AG20443 (cell line): ENCODE measurements at places on chromosomes 4 and X.

DNA sequence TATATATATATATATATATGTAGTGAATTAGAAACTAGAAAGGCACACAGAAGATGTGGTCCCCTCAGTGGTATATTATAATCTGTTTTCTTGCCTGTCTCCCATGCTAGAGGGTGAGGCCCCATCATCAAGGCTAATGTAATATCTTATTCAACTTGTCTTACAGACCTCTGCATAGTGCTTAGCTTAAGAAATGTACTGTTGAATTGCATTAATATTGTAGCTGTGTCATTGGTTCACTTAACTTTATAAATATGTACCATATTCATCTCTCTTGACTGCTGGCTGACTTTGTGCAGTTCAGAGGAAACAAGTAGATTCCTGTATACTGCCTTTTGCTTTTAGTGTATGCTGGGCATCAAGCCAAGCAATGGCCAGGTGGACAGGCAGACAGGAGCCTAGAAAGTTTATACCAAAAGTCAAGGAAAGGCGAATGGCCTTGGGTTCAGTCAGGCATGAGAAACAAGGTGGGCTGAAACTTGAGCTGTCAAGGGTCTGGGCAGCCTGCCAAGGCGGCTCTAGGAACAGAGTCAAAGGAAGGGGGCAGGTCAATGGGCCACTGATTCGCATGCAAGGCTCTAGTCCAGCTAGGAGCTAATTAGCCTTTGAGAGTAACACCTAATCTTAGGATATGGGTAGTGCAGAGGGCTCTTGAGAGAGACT, 78.8 kb upstream of the LEF1 start:
- DNase-seq = no peak

DNA sequence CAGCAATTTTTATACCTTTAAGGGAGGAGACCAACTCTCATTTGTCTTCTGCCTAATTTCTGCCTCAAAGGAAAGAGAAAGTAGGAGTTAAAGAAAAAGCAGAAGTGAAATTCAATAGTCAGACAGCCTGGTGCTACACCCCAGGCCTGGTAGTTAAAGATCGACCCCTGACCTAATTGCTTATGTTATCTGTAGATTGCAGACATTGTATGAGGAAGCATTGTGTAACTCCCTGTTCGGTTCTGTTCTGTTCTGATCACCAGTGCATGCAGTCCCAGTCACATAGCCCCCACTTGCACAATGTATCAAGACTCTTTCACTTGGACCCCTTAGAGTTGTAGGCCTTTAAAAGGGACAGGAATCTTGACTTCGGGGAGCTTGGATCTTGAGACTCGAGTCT, 335.9 kb upstream of the AR start:
- DNase-seq = no peak

DNA sequence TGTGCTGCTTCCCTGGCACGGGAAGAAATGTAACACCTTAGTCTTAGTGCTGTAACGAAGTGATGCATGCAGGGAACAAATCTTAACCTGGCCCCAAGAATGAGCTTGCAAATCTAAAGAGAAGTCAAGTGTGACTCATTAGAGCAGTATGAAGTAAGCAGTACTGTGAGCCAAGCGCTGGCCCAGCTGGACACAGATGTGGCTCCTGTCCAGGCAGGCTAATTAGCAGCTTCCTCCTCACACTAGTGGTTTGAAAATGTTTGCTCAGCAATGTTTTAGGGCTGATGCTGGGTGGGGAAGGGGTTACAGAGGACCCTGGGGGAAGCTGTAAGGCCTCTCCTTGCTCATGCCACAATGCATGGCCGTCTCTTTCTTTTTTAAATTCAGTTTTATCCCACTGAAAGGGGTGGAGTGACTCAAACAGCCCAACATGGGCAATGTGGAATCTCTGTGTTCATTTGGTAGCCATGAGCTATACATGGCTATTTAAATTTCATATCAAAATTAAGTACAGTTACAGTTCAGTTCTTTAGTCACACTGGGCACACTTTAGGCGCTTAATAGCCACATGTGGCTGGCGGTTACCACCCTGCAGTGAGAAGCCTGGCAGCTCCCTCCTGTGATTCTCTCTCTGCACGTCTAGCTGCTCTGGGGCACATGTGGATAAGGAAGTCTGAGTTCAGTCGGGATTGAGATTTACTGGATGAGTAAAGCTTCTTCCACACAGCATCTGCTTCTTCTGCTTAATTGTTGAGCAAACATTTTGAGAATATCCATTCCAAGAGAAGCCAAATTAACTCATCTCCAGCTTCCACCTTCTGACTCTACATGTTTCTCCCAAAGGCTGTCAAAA, 48.8 kb downstream of the MAP7D2 start:
- peak; percentile 79 for DNase-seq

DNA sequence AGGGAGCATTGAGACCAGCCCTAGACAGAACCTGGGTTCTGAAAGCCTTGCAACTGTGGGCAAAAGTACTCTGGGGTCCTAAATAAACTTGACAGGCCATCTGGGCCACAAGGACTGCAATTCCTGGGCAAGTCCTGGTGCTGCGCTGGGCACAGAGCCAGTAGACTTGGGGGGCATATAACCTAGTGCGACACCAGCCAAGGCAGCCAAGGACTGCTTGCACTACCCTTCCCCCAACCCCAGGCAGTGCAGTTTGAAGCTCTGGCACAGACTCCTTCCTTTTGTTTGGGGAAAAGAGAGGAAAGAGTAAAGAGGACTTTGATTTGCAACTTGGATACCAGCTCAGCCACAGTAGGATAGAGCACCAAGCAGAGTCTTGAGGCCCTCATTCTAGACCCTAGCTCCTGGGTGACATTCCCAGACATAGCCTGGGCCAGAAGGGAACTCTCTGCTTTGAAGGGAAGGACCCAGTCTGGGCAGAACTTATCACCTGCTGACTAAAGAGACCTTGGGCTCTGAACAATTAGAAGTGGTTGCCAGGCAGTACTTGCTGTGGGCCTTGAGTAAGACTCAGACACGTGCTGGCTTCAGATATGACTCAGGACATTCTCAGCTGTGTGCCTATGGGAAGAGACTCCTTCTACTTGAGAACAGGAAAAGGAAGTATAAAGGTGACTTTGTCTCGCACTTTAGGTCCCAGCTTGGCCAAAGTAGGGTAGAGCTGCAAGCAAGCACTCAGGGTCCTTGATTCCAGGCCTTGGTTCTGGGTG, 522.8 kb downstream of the GLUD2 start:
- no peak for DNase-seq

- DNase-seq = peak; percentile 43
Measured at GRCh38 chrX:152640034-152640818, 2.5 kb downstream of the GABRQ start.

DNA sequence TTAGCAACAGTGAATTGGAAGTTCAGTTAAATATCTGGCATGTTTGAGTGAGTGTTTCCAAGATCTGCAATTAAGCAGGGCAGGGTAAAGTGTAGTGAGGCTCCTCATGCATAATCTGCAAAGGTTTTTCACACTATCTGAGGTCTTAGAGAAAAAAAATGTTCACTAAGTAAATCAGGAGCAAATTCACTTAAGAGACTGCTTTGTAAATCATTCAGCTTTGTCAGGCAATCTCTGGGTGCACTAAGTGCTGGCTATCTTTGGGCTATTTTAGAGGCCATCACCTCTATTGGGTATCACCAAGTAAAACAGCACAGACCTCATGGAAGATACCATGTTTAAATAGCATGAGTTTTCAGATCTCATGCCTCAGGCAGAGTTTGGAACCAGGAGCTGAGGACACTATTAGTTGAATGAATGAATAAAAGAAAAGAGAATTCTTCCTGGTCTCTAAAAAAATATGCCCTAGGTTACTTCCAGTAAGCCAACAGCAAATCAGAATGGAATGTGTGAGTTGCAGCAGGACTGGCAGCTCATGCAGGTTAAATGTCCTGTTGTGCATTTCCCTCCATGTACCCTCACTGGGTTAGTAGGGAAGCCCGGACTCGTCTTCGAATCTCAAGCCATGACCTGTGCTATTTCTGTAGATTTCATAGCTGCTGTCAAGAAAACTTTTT, 195.3 kb downstream of the KCNIP4 start:
- DNase-seq = no peak

GRCh38 chr4:55136634-55137033, 11.2 kb upstream of the KDR start:
- no peak for DNase-seq

- no peak for DNase-seq
Measured at GRCh38 chr4:15754323-15754722, 23.8 kb upstream of the CD38 start.

DNA sequence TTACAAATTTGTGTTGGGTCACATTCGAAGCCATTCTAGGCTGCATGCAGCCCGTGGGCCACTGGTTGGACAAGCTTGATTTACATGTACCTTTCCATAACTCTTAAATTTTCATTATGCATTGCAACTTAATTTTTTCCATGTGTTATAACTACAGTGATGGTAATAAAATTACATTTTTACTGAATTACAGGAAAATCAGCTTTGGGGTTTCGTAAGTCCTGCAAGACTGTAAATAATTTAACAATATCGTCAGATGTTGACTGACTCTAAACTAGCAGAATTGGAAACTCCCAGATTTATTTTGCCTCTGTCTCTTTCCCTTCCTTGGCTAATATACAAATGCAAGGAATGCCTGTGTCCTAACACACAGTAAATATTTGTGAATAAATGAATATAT, 88.0 kb upstream of the RAPGEF2 start:
- peak; percentile 29 for DNase-seq

- DNase-seq = no peak
Measured at GRCh38 chr4:165680821-165681220, 192.2 kb upstream of the TLL1 start.

DNA sequence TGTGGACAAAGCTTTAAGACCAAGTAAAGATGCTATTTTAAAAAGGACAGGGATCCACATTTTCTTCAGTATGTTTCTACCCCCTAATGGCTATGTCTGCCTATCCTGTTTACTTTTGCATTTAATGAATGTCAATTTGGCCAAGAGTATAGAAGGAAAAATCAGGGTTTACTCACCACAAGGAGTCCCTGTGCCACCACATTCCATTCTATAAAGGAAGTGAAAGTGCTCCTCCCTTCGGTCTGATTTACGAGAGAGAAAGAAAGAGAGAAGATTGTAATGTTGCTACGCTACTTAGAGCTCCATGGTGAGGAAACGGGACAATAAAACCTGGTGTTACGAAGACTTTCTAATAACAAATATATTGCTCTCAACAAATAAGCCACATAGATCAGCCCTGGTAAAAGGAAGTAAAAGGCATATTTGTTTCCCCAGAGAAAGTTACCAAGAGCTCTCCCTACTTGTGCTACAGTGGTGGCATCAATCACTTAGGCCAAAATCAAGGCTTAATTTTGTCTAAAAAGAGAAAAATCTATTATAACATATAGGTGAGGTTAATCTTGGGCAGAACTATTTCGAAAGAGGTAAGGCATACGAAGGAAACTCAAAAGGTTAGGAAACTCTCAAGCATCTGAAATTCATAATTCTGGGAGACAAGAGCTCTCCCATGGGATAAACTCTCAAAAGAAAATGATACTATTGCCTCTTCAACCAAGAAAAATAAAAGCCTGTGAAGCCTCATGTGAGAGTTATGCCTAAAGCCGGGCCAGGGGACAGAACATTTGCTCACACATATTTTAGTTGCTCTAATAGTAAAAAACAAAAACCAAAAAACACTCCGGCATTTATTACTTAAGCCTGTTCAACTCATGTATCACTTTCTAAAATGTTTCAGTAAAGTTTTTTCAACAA, 29.5 kb downstream of the TAPT1 start:
- peak; percentile 64 for DNase-seq

DNA sequence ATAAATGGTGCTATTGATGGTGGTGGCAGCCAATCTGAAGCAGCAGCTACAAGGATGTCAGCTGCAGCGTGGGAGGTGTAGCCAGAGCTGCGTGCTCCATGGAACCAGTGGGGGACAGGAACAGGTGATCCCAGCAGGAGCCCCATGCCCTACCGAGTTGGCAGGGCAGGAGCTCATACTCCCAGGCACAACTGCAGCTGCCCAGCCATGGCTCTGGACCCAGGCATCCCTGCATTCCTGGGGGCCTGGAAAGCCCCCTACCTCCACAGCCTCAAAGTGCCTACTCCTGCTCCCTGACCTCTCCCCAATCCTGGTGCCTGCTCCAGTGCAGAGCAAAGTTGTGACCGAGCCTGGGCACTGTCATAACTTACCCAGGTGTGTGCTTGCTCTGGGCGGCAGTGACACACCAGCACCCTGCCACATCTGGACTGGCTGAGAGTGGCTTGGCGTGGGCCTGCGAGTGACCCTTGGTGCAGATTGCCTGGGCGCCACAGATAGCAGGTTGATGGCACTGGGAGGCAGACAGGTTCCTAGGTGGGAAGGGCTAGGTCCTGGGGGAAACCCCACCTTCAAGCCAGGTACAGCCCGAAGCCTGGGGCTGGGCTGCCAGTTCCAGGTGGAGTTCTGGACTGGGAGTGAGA, 101.1 kb downstream of the DCAF12L2 start:
- no peak for DNase-seq

- DNase-seq = peak; percentile 47
Measured at GRCh38 chr4:139242511-139243051, 37.4 kb downstream of the MGARP start.

GRCh38 chr4:39120418-39120817, 58.4 kb downstream of the KLHL5 start:
- DNase-seq = no peak

DNA sequence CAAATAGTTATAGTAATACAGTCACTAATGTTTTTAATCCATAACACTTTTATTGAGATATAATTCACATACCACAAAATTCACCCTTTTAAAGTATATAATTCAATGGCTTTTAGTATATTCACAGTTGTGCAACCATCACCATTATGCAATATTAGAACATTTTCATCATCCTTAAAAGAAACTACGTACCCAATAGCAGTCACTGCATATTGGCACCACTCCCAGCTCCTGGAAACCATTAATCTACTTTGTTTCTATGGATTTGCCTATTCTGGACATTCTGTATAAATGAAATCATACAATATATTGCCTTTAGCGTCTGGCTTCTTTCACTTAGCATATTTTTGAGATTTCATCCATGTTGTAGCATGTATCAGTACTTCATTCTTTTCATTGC, 99.3 kb downstream of the AMMECR1 start:
- DNase-seq = no peak

GRCh38 chr4:4384837-4385236, 2.1 kb upstream of the NSG1 start:
- DNase-seq = no peak

DNA sequence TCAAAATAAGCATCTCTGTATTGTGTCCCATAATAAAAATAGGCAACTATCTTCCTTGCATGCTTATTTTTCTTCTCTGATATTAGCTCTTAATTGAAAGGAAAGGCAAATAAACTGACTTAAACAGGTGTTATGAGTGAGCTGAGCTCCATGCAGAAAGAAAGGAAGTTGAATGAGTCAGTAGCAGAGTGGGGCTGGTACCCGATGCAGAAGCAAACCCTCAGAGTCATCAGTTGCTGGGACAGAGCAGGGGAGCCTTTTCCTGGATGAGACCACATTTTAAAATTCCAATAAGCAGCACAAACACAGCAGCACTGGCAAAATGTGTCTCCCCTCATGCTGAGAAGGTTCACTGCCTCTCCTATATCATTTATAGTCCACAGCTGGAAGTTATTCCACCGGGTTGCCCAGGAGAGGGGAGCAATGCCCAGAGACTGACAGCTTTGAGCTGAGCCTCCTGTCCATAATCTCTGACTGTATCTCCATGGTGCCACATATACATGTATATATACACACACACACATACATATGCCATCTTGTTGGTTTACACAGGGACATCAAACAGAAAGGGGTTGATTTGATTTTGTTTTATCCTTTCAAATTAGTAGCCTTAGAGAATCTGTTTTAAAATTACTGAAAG, 274.3 kb upstream of the PPARGC1A start:
- DNase-seq = no peak
